H9 (cell line): ENCODE measurements at places on chromosomes 3 and 15. TPM values are rescaled to one million over a fixed set of nuclear protein-coding genes. Genes with fewer than 3 reads are reported as not detected.

GRCh38 chr15:78177447-78177873 is 28.3 kb downstream of the IDH3A start:
- peaks cover 4% of the 10 kb centered on the region for H3K36me3 ChIP-seq
- peak; percentile 82 for DNase-seq
- no peaks in the 10 kb centered on the region for H3K27me3 ChIP-seq
- H3K4me3 ChIP-seq = no peak overlapping the region
- H3K4me1 ChIP-seq = no peaks in the 10 kb centered on the region

DNA sequence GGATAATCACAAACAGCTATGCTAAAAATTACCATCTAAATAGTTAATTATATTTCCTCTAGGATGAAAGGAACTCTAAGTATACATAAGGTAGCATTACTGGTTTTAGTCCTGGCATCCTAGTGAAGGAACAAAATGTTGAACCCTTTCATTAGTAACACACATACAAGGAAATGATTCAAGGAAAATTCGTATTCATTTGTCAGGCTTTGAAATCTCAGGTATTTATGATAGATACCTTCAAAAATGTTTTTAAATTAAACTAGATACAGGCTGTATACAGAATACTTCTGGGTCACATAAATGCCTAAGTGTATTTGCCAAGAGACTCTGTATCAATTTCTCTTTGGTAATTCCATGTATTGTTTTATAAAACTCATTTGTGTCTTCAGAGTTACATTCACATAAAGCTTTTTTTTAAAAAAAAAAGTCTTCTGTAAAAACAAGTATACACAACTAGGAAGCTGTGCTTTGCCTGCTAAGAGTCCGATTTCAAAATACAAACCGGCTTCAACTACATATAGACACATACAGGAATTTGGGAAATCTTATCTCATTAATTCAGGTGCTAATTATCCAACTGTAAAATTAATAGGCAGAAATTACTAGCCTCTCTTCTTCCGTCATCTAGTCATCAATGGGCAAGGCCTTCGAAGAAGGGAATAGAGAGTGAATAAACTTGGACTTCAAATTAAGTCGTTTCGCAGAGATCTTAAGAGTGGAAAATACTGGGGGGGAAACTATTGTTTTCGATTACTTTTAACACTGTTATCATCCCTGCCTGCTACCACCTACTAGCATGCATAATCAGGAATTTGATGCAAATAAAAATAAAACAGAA is 1.3 kb downstream of the SECISBP2L start:
- H3K36me3 ChIP-seq = no peaks in the 10 kb centered on the region
- peak overlapping the region; percentile 99 for H3K4me3 ChIP-seq
- H3K27ac ChIP-seq = no peak overlapping the region
- H3K27me3 ChIP-seq = no peaks in the 10 kb centered on the region
- no peaks in the 10 kb centered on the region for H3K4me1 ChIP-seq

The CCR1 gene
- total RNA-seq = not detected in 2 replicates

The GOLGA6L10 gene
- total RNA-seq = 2.0 TPM in 2 replicates

The CHSY1 gene
- total RNA-seq = 68.3 and 68.9 TPM in 2 replicates

The LCTL gene
- total RNA-seq = 1.8 and 2.3 TPM in 2 replicates

The PPM1L gene
- 7.3 and 7.9 TPM in 2 replicates for total RNA-seq

The ARGFX gene
- total RNA-seq = not detected in 2 replicates
